Stimulated activated CD4-positive, alpha-beta T cell treated with anti-CD3 and anti-CD28 coated beads, TNF-alpha, amount 100 ng/mL, for 48 hours (primary cell): ENCODE measurements at places on chromosomes 2 and 18.

DNA sequence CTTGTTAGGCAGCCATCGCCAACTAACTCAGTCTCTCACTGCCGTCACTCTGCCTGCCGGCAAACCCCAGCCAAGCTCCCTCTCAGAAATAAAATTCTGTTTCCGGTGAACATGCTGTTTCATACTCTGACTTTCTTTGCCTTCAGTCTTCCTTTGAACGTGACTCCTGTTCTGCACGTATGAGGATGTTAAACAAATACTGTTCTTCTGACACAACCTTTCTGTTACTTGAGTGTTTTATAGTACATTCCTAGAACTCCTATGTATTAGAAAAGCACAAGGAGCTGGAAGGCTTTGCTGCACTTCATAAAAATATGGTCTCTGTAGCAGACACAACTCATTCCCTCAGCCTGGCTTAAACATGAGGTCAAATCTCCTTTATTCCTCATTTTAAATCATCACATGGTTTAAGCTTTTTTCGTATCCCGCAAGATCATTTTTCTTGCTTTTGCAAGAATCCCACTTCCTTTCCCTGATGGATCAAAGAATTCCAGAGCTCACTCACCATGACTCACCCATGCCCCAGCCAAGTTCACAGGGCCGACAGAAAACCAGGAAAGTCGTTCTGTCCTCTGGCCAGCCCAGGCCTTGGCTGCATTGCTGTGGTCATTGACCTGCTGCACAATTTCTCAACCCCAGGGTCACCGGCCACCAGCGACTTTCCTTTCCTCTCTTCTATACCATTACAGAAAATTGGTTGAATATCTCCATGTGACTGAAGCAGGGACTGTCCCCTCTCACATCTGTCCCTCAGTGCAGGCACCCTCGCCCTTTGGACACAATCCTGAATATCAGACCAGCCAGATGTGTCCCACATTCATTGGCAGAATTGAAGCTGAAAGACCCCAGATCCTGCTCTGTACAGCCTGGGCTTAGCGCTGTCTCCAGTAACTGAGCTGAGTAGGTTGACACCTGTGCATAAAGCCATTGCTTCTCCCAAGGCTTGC lies 183.1 kb upstream of the ARL4C start:
- DNase-seq: no peak

GRCh38 chr18:3264362-3264761 lies 2.4 kb downstream of the MYL12B start:
- no peak for DNase-seq

- no peak for DNase-seq
Observed at GRCh38 chr2:67879586-67880290, 183.1 kb downstream of the C1D start.

GRCh38 chr2:156279446-156280150 lies 52.9 kb downstream of the NR4A2 start:
- no peak for DNase-seq

- DNase-seq: no peak
Observed at GRCh38 chr2:96952016-96952750, 34.2 kb downstream of the FAM178B start.

- DNase-seq: no peak
Observed at GRCh38 chr2:15804246-15804619, 136.1 kb upstream of the MYCN start.

DNA sequence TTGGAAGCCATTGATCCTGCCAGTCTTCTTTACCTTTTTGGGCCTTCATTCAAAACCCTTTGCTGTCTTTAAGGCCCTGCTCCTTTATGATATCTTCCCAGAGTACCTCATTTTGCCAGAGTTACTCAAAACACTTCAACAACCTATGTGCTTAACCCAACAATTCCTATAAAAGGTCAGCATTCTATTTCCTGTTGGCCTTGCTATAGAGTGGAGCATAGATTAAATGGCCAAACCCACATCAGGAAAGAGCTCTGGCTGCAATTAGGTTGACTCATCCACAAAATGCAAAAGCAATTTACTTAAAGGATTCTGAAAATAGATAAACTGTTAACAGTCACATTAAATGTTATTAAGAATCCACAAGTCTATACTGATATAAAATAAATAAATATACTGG lies 21.2 kb downstream of the MRPL33 start:
- no peak for DNase-seq

GRCh38 chr2:3277050-3277747 lies 100.4 kb downstream of the EIPR1 start:
- no peak for DNase-seq

DNA sequence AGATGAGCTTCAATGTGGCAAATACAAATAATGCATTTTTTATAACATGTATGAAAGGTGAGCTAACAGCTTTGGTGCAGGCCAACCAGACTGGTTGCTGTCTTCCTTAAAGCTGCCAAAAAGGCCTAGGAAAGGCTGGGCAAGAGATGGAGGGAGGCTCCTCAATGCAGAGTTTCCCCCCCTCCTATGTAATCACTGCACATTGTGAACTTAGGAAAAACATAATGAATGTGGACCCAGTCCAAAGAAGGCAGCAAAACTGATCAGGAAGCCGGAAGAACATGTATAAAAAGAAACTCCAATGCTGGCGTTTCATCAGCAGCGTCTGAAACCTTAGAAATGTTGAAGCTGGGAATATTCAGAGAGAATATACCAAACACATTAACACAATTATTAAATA lies 84.2 kb upstream of the LYPD6 start:
- DNase-seq: no peak

DNA sequence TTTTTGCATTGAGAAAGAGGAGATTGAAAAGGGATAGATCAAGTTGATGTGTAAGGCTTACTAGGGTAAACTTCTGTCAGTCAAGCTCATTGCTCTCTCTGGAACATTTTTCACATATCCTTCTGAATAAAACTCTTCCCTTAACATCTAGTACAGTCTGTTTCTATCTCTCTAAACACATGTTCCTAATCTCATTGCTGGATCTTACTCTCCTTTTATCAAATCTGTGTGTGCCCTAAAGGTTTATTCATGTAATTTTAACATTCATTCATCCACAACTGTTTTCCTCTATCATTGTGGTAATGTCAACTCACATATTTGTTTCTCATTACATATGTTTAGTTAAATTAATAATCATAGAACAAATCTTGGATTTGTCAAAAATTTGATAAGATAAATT lies 277.9 kb upstream of the GULP1 start:
- DNase-seq: no peak

GRCh38 chr2:196967116-196967515 lies 40.6 kb upstream of the PGAP1 start:
- DNase-seq: no peak

- DNase-seq: no peak
Observed at GRCh38 chr2:33144243-33144642, 197.5 kb downstream of the LTBP1 start.

DNA sequence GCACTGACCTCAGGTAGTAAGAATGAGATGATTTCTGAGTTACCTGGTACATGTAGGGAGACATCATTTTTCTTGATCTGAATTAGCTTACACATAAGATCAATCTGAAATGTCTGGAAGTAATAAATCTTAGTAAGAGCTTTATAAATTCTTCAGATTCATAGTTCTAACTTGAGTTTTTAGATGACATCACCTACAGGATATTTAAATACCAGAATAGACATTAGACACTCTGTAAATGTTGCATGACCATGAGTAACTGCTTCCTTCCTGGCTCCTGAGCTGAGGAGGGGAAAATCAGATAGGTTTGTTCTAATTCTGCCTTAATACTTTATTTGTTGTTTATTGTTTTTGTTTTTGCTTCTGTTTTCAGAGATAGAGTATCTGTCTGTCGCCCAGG lies 181.8 kb downstream of the PHLPP1 start:
- no peak for DNase-seq

- no peak for DNase-seq
Observed at GRCh38 chr18:74288041-74288440, 3.7 kb downstream of the CYB5A start.

DNA sequence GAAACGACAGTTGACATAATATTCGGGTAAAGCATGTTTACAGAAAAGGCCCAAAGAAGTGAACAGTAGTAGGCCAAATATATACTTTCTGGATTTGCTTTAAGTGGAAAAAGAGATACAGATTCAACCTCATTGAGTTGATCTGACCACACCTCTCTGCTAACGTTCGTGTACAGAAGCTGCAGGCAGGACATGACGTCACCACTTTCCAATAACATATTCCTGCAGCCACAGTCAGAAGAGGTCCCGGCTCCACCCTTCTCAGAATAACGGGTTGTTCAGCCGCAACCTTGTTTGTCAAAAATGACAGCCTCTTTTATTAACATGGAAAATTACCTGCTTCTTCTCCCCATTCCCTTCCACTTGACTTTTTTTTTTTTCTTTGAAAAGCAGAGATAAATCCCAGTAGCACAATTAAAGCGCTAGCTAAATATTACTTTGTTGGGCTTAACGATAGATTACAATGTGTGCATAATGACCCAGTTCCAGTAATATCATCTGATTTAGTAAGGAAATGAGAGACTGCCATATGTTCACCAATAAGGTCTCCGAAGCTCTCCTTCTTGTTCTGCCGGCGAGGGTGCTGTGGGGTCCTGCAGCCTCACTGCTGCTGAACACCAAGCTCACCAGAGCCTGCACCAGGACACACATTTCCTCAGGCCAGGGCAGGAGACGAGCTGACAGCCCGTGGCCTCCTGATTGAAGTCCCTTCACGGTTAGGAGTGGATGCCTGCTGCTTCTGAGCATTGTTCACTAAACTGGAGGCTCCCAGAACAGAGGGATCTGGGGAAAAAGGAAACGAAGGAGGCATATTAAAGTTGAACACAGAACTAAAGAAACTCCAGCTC lies 451.0 kb upstream of the SALL3 start:
- DNase-seq: no peak

DNA sequence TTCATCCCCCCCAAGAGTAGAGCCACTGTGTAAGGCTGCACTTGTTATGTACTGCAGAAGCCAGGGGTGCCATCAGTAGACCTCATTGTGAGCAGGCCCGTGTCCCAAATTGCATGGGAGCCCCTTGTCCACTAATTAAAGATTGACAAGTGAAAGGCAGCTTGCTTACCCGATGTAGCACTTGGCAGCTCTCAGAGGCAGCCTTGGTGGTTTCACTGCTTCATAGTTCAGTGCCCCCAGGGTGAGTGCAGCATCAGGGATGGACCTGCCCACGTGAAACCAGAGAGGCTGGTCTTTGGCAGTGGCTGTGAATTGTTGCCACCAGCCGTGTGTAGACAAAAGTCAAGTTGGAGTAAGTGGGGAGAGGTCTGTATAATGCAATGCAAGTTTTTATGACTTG lies 13.3 kb downstream of the TUBB6 start:
- no peak for DNase-seq

GRCh38 chr2:98170076-98170475 lies 83.1 kb downstream of the VWA3B start:
- DNase-seq: no peak

- DNase-seq: no peak
Observed at GRCh38 chr2:58042486-58042970, 4.1 kb upstream of the VRK2 start.

DNA sequence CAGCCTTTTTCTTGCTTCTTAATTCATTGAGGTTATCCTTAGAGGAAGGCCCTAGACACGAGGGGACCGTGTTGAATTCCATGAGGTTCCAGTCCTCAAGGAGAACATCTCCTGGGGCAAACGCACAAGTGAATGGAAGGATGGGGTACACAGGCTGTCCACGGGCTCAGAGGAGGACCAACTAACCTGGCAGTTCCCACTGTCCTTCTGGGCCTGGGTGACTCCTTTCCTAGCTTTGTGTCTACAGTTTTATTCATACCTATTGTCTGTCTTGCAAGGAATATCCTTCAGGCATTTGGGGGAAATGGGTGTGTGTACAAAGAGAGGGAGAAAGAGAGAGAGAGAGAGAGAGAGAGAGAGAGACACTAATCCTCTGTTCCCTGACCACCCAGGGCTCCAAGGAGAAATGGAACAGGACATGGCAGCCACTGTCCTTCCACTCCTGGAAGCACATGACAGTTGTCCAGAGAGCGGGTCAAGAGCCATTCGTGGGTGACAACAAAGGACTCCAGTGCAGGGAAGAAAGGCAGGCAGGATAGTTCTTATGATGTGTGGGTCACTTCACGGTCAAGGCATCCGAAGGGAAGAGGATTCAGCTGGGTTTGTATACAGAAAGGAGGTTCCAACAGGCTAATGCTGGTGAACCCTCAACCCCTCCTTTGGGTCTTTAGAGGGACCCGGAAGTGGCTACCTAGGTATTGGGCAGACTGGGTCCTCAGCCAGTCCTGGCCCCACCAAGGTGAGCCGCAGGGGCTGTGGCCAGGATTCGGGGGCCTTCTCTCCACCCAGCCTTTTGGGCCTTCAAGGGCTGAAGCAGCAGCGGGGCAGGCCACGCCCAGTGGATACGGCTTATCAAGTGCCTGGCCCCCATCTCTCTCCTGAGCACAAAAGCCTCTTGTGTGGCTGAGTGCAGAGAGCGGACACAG lies 150.6 kb downstream of the MYCN start:
- no peak for DNase-seq

GRCh38 chr2:138084206-138084605 lies 119.9 kb downstream of the HNMT start:
- DNase-seq: no peak

DNA sequence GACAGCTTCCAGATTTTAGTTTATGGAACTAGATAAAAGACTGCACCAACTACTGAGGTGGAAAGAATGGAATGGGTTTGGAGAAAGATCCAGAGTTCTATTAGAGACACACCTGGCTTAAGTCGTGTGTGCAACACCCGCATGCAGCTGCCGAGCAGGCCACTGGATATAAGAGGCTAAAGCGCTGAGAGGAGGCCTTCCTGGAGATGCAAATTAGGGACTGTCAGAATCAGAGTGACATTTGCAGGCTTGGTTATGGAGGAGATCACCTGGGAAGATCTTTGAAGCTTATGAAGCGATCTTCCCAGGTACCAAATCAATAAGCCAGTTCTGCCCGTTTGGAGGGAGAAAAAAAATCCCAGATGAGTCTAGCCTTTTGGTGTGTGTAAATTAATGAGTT lies 30.4 kb upstream of the KLHL29 start:
- DNase-seq: no peak

- no peak for DNase-seq
Observed at GRCh38 chr2:111995148-111995547, 59.9 kb upstream of the TMEM87B start.

DNA sequence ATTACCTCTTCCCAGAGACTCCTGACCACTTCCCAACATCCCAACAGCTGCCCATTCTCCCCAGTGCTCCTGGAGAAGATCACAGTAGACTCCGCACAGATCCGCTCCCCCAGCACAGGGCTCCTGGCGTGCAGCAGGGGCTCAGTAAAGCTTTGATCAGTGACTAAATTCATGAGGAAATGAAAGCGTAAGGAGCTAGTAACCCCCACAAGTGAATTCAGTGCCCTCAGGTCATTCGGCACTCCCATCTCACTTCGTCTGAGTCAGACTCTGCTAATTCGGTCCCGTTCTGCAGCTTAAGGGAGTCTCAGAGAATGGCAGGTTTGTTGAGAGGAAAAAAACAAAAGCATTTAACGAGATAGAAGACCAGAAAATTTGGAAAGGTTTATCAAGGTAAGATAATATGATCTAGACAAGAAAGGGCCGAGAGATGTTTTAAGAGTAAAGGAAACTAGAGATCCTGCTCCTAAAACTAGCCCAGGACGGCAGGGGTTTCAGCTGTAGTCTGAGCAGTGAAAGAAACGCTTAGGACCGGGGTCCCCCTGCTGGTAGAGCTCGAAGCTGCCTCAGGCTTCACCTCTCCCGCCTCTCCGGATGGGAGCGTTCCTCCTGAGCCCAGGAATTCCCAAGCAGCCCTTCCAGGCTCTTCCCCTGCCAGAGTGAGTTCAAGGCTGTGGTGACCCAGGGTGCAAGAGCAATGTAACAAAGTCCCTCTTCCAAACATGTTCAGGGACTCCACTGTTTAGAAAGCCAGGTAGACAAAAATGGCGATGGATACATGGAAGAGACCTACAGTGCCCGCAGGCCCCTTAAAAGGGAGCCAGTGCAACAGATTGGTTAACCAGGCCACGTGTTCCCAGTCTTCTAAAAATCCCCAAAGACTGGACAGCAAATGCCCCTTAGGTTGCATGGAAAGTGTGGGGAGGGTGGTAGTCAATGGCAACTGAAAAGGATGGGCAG lies 127.3 kb downstream of the DNER start:
- DNase-seq: no peak
